ENCODE measurements at places on chromosomes 3 and 15.

DNA sequence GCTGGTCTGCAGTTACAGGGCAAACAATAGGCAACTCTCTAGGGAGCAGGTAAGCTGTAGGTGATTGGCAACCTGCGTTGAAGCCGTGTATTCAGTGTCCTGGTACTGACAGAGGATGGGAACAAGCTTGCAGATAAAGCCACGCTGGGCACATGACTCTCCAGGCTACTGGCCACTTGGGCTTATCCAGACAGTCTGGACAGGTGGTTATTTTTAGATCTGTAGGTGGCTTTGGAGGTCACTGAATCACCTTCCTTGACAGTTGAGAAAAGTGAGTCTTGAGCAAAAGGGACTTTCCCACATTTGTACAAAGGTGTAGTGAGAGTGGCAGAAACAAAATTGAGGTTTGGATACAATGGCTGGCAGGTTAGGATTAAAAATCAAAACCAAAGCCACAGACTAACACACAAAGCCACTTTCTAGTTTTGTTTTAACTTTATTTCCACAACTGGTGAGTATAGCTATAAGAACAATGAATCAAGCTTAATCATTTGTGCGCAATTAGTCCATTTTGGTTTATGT lies 22.3 kb upstream of the IL1RAP start:
- peak; percentile 68 for DNase-seq

- no peak for DNase-seq
These were observed 58.0 kb downstream of the PLD1 start for GRCh38 chr3:171752329-171752728.

DNA sequence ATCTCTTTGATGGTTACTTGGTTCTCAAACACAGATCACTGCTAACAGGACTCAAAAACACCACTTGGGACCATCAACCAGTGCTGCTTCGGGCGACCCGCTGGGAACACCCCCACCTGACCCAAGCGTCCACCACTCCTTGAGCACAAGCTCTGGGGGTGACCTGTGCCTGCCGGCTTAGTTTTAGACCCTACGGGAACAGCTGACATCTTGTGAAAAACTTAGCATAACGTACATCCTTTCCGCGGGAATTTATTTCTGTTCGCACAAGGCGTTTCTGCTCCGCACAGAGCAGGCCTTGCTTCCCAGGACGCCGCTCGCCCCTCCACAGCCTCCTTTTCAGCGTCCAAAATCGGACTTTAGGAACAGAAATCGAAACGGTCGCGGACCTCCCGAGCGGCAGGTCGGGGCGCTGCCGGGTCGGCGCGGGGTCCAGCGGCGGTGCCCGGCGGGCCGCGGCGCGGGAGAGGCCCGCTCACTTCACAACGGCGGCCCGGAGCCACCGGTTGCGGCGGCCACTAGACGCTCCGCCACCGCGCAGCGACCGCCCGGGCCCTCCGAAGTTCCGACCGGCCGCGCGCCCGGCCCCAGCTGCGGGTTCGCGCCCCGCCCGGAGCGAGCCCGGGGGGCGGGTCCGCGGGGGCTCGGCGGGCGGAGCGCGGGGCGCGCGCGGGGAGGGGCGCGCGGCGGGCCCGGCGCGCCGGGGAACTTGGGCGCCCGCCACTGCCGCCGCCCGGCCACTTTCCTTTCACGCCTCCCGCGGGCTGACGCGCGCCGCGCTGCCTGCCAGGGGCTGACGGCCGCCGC lies 959 bp downstream of the SFMBT1 start:
- peak; percentile 75 for DNase-seq

DNA sequence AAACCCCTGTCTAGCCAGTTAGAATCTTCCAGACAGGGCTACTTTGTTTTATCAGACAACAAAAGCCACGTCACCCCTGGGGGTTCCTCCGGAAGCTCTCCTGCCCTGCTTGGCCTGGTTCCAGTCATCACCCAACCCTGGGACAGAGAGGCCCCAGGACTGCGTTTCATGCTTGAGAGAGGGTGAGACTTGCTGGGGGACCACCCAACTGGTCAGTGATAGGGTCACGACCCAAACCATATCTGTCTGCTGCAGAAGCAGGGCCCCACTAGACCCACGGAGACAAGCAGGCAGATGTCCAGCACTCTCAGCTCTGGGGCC lies 1.2 kb downstream of the NT5DC2 start:
- DNase-seq = peak; percentile 69

DNA sequence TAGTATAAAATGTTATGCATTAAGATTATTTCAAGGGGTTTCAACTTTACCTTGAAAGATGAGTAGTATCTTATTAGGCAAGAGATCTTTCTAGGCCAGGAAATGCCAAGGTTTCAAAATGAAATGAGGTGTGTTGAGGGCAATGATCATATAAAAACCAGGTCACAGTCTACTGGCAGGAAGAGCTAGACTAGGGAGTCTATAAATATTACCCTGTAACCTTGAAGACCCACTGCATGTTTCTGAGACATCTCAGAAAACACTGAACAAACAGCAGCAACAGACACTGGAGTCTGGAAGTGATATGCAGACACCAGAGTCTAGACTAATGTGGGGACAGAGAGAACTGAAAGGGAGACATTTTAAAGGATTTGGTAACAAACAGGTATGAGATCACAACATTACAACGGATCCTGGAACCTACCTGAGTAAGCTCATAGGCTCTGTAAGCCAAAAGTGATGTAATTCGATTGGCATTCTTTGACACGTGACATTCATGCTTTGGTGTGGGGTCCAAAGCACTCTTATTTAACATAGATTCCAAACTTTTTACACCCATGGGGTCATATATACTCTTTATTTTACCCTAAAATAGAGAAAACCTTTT lies 15.0 kb downstream of the TASOR start:
- DNase-seq = no peak

GRCh38 chr3:175890066-175890465 lies 1030.9 kb downstream of the NAALADL2 start:
- no peak for DNase-seq
